Naive thymus-derived CD8-positive, alpha-beta T cell (primary cell): ENCODE measurements at places on chromosomes 2 and 18.
A peak's percentile ranks its signal among the peaks of the same experiment; 100 is the strongest.

DNA sequence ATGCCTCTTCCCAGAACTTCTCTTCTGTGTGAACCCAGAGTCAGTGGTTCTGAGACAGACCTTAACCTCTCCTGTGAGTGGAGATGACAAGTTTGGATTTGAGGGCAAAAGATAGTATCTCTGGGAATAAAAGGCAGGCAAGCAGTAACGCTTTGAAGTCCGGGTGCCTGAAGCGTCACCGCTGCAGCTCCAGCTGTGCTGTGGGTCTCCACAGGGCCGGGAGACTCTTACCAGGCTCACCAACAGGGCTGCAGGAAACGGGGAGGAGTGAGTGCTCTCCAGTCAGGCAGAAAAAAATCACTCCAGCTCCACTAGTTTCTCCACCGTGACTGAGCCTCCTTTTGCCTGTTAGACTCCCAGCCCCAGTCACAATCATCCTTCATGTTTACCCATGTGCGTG is 79.7 kb upstream of the MAP4K4 start:
- peaks cover 29% of the 10 kb centered on the region for H3K4me1 ChIP-seq
- H3K27me3 ChIP-seq: no peaks in the 10 kb centered on the region
- no peak overlapping the region for H3K27ac ChIP-seq
- no peak overlapping the region for H3K4me3 ChIP-seq
- DNase-seq: no peak
- no peaks in the 10 kb centered on the region for H3K36me3 ChIP-seq

DNA sequence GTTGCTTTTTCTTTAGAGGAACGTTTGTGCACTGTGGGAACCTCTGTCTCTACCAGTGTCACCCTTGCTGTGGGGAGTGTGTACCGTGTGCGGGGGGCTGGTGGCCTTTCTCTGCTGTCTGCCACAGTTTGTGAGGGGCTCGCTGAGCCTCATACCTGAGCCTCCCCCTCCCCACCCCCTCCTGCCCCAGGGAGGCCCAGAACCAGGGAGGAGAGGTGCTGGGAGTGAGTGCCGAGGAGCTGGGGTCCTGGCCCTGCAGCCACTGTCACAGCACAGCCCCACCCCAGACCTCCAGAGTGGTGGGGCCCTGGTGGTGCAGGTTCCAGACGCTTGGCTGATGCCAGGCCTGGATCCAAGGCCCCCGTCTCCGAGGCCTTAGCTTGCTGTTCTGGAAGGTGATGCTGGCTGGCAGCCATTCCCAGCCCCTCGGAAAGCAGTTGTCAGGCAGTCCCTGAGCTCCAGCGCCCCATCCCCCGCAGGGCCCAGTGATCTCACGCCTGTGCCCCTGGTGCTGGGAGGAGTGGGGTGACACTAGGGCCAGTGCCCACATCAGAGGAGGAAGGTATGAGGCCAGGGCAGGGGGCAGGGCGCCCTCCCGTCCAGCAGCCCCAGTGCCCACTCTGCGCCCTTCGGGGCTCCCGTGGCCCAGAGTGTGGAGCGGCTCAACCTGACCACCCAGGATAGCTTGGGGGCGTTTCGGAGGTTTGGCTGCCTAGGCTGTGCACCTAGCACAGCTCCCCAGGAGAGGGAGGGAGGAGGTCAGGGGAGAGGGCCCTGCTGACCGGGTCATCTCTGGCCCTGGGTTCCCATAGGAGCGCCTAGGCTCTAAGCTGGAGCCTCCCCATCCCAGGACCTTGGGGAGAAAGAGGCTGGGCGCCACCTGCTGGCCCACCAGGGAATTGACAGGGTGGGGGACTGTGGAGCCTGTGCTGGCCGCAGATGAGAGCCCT is 53.0 kb upstream of the ALPP start:
- no peak overlapping the region for H3K4me3 ChIP-seq
- H3K27ac ChIP-seq: no peak overlapping the region
- H3K36me3 ChIP-seq: no peaks in the 10 kb centered on the region
- H3K27me3 ChIP-seq: no peaks in the 10 kb centered on the region
- peaks cover 53% of the 10 kb centered on the region for H3K4me1 ChIP-seq
- DNase-seq: peak; percentile 75

GRCh38 chr2:172431463-172431862 is 4.1 kb downstream of the ITGA6 start:
- peaks cover 10% of the 10 kb centered on the region for H3K4me1 ChIP-seq
- peak overlapping the region; percentile 85 for H3K27ac ChIP-seq
- peak overlapping the region; percentile 99 for H3K4me3 ChIP-seq

DNA sequence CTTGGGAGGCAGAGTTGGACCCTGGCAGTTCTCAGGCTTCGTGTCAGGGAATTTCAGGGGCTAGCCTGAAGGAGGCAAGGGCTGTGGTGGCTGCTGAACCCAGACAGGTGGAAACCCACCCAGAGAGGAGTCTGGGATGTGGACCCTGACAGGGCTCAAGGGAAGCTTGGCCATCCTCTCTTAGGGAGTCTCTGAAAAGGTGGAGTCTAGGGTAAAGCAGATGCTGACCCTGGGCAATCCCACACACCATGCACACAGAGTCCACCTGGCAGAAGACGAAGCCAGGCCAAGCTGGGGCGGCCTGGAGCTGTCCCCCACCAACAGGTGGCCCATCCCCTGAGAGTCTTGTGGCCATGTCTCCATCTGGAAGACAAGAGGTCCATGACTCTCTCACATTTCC is 41.2 kb upstream of the TEX51 start:
- DNase-seq: no peak
- H3K27ac ChIP-seq: no peak overlapping the region
- H3K4me3 ChIP-seq: no peak overlapping the region
- H3K4me1 ChIP-seq: no peaks in the 10 kb centered on the region
- peaks cover 5% of the 10 kb centered on the region for H3K27me3 ChIP-seq
- no peaks in the 10 kb centered on the region for H3K36me3 ChIP-seq

GRCh38 chr2:100277540-100278207 is 44.6 kb downstream of the LONRF2 start:
- no peak for DNase-seq
- no peak overlapping the region for H3K4me3 ChIP-seq
- H3K27me3 ChIP-seq: peaks cover 29% of the 10 kb centered on the region
- H3K27ac ChIP-seq: no peak overlapping the region
- peaks cover 3% of the 10 kb centered on the region for H3K4me1 ChIP-seq
